NCI-H1930 (cell line): ENCODE measurements at places on chromosomes 7 and 10.

DNA sequence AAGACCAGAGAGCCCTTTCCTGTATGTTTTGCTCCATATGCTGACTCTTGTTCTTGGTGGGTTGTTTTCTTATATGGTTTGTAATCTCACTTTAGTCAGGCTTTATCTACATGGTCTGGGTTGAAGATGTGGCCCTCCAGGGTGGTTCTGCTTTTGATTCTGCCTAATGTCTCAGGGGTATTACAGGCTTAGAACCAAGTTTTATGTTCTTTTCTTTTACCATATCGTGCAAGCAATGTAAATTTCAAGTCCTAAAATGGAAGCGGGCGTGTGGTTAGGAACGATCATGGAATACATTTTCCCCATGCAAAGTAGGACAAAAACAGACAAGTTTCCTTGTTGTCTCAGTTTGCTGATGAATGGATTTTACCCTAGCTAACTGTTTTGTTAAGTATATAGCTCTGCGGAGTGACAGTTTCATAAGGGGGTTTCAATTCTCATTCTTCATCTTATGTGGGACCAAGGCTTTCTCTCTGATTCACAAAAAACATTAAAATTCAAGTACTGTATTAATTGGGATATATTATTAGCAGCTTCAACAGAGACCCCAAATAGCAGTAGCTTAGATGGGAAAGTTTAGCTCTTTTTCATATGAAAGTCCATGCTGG lies 58.7 kb downstream of the MTURN start:
- DNase-seq: no peak

DNA sequence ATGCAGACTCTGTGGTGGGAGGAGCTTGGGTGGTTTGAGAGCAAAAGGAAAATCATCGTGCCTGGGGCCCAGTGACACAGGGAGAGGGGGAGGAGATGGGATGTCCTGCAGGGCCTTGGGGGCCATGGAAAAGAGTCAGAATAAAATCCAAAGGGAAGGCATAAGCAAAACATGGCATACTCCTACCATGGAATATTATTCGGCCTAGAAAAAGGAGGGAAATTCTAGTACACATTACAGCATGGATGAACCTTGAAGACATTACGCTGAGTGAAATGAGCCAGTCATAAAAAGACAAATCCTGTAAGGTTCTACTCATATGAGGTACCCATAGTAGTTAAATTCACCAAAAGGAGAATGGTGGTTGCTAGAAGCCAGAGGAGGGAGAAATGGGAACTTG lies 38.7 kb downstream of the STRA8 start:
- DNase-seq: no peak

DNA sequence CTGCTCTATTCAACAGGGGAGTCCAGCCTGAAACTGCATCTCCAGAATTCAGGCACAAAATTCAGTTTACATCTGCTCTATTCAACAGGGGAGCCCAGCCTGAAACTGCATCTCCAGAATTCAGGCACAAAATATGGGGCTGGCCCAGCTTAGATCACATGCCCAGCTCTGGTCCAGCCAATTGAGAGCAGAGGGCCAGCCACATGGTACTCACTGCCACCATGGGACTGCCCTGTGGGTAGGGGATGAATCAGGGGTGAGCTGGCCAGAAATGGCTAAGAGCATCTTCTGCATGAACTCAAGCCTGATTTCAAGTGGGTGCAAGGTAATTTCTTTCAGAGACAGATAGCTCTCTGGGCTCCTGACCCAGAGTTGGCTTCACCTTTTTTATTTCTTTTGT lies 156.6 kb upstream of the LYZL2 start:
- DNase-seq: no peak

- no peak for DNase-seq
Measured at GRCh38 chr10:80416479-80417098, 8.2 kb downstream of the PRXL2A start.

GRCh38 chr10:125153703-125154490 lies 6.5 kb downstream of the CTBP2 start:
- DNase-seq: no peak

DNA sequence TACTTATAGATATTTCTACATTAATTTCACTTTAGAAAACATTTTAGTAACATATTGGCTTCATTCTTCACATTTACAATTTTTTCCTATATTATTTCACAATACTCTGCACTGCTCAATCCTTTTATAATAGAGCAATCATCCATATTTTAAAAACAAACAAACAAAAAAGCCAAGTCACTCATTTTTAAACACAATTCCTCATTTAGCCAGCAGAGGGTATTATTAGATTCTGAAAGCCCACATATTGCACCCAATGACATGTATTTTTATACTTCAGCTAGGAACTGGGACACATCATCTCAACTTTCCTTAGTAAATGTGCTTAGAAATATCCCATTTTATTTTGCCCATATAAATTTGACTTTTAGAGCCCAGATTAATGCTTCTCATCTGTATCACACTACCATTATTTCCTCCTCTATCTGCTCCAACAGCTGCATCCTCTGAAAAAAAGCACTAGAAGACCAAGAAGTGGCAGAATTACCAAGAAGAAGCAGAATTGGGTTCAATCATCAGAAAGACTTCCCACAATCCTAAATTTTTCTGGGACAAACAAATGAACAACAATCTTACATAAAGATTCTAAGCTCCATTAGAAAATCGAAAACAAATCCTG lies 29.5 kb downstream of the CTNNA3 start:
- DNase-seq: no peak

DNA sequence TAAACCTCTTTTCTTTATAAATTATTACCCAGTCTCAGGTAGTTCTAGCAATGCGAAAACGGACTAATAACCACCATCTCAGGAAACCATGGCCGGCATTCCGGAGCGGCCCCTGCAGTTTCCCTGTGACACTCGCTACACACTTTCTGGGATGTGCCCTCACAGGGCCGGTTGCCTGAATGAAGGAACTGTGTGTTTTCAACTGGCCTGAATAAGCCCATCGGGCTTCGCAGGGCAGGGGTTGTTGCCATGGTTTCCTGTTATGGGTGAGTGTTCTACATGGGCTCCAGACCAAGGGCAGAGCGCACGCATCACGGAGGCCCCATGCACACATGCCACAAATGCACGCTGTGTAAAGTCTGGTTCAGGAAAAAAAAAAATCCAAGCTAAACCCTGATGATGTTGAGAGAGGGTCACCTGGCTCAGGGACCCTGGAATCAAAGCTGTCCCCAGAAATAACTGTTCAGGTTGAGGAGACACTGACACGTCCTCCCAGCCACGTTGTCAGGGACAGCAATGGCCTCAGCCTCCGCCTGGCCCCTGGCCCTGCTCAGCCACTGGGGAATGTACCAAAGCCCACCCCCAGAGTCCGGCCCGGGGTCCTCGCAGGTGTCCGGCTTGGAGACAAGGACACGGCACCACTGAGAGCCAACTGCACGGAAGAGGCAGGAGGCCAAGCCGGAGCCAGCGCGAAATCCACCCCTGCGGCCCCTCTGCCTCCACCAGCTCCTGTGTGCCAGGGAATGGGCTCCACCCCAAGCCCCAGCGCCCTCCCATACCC lies 47.9 kb downstream of the STK32C start:
- no peak for DNase-seq
